ENCODE measurements at places on chromosomes 16 and 17.
A peak's percentile ranks its signal among the peaks of the same experiment; 100 is the strongest.

DNA sequence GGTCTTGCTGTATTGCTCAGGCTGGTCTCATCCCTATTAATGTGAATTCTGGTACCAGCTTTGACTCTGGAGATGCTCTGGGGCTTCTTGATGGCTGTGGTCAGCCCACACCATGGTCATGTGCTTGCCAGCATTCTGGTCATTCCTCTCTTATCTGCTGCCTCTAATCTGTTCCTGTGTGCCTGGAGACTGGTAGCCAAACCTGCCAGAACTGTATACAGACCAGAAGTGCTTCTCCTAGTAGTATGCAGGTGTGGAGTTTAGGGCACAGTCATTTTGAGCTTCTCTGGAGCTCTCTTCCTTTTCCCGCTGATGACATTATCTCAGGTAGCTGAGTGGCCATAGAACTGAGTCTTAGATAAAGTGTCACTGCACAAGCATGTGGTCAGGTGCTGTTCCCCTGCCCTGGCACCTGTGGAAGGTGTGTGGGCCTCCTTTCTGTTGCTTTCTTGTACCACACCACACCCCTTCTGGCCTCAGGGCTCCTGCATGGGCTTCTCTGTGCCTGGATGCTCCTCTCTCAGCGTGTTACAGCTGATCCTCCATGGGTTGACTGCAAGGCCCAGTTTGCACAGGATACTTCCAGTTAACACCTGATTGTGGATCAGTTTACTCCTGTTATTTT, 162.7 kb downstream of the SPECC1 start:
- DNase-seq: no peak

GRCh38 chr16:70737377-70738082, 51.7 kb upstream of the MTSS2 start:
- DNase-seq: no peak

- DNase-seq: no peak
These were observed 118.1 kb downstream of the IRX5 start for GRCh38 chr16:55048745-55049144.

- peak; percentile 81 for DNase-seq
These were observed 263.4 kb downstream of the BCAS3 start for GRCh38 chr17:60941028-60941427.

DNA sequence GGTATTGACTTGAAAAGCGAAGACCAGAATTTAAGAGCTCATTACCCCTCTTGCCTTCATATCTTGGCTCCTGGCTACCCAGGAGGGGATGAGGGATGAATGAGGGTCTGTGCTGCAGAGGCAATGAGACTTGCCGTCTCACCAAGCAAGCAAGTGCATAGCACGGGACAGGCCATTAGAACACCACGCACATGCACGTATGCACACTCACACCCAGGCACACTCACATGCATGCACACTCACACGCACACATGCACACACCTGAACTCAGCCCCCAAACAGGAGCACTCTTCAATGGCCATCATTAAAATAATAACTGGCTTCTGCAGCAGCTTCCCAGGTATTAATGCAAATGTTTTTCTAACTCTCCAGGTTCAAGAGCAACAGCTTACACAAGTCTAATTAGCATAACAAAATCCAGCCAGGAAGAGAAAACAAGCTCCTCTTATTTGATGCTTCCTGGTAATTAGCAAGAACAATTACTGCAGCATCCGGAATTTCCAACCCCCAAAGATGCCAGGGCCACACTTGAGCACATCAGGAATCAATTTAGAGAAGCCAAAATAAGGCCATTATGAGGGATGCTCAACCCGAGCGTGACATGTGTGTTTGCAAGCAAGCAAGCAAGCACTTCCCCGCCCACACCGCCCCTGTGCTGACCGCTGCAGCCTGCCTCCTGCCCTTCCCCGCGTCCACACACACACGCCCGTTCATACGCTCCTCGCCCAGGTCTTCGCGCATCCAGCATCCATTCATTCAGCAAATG, 171.6 kb upstream of the TNRC6C start:
- DNase-seq: no peak

DNA sequence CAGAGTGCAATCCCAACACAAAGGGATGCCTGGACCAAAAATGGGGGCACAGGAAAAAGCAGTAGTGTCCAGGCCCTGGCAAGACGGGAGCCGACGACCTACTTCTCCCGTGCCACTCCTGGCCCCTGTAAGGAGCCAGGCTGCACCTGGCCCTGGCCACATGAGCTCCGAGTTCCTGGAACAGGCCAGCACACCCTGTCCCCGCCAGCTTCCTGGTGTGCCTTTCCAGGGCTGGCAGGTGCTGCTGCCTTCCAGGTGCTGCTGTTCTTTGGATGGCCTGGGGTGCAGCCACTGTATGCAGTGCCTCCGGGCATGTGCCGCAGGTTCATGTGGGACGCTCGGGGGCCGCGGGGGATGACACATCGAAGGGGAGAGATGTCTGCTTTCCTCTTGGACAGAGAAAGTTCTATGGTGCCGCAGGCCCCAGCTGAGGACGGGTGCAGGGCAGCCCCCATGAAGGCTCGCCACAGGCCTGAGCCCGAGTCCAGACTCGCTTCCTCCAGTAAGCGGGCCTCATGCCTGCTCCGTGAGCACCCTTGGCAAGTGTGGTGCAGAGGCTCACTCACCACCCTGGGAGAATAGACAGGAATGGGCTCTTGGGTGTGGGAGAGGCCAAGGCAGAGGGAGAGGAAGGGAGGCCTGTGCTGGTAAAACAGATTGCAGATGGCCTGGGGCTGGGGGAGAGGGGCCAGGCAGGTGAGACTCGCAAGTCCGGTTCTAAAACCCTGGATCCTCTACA, 54.7 kb upstream of the FASN start:
- no peak for DNase-seq

All from HT1080 (cell line).